ENCODE measurements at places on chromosomes 5 and 9. TPM values are rescaled to one million over a fixed set of nuclear protein-coding genes. Genes with fewer than 3 reads are reported as not detected.

The PCDHGA12 gene
- 6.1 TPM for total RNA-seq

The HMMR gene
- 7.4 TPM for total RNA-seq

The AMBP gene
- total RNA-seq = 0.29 TPM

The CCDC69 gene
- 2.0 TPM for total RNA-seq

The GFPT2 gene
- 11.6 TPM for total RNA-seq

The PGM5 gene
- not detected for total RNA-seq

DNA sequence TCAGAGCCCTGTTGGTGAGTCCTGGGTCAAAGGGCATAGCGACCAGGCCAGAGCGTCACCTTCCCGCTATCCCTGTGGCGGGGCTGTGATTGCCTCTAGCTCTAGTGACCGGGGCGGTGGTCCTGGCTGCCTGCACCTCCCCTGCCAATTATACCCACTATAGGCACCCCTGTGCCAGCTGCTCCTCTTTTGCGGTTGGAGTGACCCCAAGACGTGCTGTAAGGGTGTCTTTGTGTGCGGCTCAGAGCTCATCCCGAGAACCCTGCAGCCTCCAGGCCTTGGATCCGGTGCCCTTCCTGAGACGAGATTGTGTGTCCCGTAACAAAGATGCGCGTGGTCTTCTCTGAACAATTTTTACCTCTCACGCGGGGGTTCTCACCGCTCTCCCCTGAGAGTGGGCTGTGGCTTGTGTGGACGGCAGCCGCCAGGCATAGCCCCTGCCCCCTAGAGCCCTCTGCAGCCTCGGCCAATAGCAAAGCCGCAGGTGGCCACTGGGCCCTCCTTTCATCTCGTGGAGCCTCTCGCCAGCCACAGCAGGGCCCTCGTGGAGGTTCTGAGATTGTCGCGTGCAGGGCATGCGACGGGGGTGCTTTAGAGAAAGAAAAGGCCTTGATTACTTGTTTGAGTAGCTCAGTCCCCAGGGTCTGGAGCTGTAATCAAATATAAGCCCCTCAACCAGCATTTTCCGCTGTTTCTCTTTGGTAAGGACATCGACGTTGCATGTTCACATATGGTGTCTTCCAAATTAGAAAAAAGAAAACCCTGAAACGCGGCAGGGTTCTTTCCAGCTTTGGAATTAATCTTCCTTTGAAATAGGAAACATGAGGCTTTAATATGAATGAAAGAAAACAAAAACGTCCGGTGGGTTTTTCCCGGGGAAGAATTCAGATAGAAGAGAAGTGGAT is 10.7 kb downstream of the NKD2 start:
- peak; percentile 19 for DNase-seq
- no peak overlapping the region for H3K4me3 ChIP-seq
- H3K36me3 ChIP-seq = no peaks in the 10 kb centered on the region
- H3K27me3 ChIP-seq = peaks cover 5% of the 10 kb centered on the region

- no peaks in the 10 kb centered on the region for H3K4me1 ChIP-seq
- H3K36me3 ChIP-seq = no peaks in the 10 kb centered on the region
- no peak overlapping the region for H3K4me3 ChIP-seq
- DNase-seq = no peak
- no peak overlapping the region for H3K27ac ChIP-seq
These were observed 19.2 kb upstream of the NANS start for GRCh38 chr9:98037357-98037756.

DNA sequence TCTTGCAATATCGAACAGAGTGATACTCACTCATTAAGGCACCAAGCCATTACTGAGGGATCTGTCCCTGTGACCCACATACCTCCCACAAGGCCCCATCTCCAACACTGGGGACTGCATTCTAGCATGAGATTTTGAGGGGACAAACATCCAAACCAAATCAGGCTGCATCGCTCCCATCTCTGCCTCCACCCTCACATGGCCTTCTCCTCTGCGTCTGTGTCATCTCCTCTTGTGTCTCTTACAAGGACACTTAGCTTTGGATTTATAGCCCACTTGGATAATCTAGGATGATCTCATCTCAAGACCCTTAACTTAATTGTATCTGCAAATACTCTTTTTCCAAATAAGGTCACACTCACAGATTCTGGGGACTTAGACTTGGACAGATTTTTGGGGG is 284.4 kb upstream of the DAP start:
- H3K36me3 ChIP-seq = no peaks in the 10 kb centered on the region
- no peak overlapping the region for H3K27ac ChIP-seq
- peaks cover 5% of the 10 kb centered on the region for H3K4me1 ChIP-seq
- peaks cover 1% of the 10 kb centered on the region for H3K27me3 ChIP-seq
- no peak for DNase-seq

- DNase-seq = peak; percentile 92
- peaks cover 11% of the 10 kb centered on the region for H3K27me3 ChIP-seq
- no peaks in the 10 kb centered on the region for H3K36me3 ChIP-seq
- H3K4me3 ChIP-seq = no peak overlapping the region
These were observed 326.5 kb downstream of the ZSWIM6 start for GRCh38 chr5:61658592-61659008.

- no peak overlapping the region for H3K4me3 ChIP-seq
- DNase-seq = no peak
- H3K27me3 ChIP-seq = peaks cover 2% of the 10 kb centered on the region
- no peaks in the 10 kb centered on the region for H3K36me3 ChIP-seq
- H3K4me1 ChIP-seq = peaks cover 34% of the 10 kb centered on the region
These were observed 18.5 kb downstream of the MATR3 start for GRCh38 chr5:139312075-139312474.

DNA sequence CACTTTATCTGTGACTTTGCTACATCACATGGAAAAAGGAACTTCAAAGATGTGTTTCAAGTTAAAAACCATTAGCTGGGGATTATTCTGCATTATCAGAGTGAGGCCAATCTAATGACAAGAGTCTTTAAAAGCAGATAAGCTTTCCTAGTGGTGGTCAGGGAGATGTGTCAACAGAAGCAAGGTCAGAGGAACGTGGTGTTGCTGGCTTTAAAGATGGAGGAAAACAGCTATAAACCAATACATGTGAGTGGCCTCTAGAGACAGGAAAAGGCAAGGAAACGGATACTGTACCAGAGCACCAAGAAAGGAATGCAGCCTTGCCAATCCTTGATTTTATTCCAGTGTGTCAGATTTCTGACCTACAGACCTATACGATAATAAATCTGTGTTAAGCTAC is 204.2 kb downstream of the TAF11L14 start:
- H3K27me3 ChIP-seq = no peaks in the 10 kb centered on the region
- no peak overlapping the region for H3K4me3 ChIP-seq
- peaks cover 30% of the 10 kb centered on the region for H3K36me3 ChIP-seq

Data from glutamatergic neuron (in vitro differentiated cells).